ENCODE measurements at places on chromosomes 6 and 20. TPM values are rescaled to one million over a fixed set of nuclear protein-coding genes. Genes with fewer than 3 reads are reported as not detected.

GRCh38 chr20:46898423-46898822, 3.8 kb downstream of the EYA2 start:
- no peak overlapping the region for H3K27ac ChIP-seq
- no peaks in the 10 kb centered on the region for H3K36me3 ChIP-seq
- H3K27me3 ChIP-seq, result peaks cover 39% of the 10 kb centered on the region
- DNase-seq, result no peak
- H3K4me3 ChIP-seq, result no peak overlapping the region

DNA sequence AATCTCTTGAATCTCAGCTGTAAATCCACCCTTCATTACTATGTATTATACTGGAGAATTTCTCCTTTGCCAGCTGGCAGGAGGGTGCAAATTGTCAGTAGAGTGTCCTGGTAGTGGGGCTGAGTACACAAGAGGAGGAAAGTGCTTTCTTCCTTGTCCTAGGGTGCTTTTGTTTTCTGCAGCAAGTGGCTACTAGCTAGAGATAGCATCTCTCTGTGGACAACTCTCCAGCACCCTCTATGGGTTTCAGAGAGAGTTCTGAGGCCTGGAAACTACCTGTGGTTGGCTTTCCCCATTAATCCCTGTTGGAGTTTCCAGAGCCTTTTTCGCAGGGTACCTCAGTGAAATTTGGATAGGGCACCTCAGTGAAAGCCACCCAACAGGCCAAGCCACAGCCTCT, 422.5 kb upstream of the RGS17 start:
- H3K27me3 ChIP-seq, result no peaks in the 10 kb centered on the region
- H3K36me3 ChIP-seq, result no peaks in the 10 kb centered on the region
- DNase-seq, result no peak
- H3K4me3 ChIP-seq, result no peak overlapping the region
- no peak overlapping the region for H3K27ac ChIP-seq

DNA sequence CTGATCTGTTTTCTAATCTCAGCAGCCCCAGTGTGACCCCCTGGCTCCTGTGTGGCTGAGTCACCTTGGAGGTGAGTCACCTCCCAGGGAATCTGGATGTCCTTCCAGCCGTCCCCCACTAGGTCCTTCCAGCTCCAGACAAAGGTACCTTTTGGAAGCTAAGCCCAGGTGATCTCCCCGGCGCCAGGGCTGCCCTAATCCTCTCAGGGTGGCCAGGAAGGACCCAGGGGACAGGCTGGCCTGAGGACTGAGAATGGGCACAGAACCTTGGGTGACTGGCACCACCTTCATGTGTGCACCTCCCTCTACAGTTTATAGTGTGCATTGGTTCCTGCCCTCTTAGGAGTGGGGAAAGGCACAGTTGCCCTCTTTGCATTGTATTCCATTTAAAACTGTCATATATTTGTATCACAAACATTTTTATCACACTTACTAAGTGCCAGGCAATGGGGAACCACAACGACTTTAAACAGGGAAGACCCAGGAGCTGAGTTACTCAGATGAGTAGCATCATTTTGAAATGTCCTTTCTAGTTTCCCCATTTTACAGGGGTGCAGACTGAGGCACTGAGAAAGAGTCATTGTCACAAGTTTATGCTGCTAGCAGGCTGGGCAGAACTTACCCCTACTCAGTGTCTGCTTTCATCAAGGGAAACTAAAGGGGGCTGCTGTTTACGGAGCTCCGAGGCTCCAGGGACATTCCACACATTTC, 2.6 kb upstream of the BPIFB4 start:
- no peak overlapping the region for H3K27ac ChIP-seq
- H3K4me3 ChIP-seq, result no peak overlapping the region
- H3K36me3 ChIP-seq, result no peaks in the 10 kb centered on the region
- no peaks in the 10 kb centered on the region for H3K4me1 ChIP-seq
- DNase-seq, result no peak
- H3K27me3 ChIP-seq, result peaks cover 17% of the 10 kb centered on the region

GRCh38 chr20:51687108-51687507, 81.1 kb downstream of the ATP9A start:
- H3K27ac ChIP-seq, result no peak overlapping the region
- no peak for DNase-seq
- no peaks in the 10 kb centered on the region for H3K4me1 ChIP-seq
- peaks cover 23% of the 10 kb centered on the region for H3K36me3 ChIP-seq
- no peak overlapping the region for H3K4me3 ChIP-seq
- H3K27me3 ChIP-seq, result no peaks in the 10 kb centered on the region

- DNase-seq, result no peak
- H3K27me3 ChIP-seq, result no peaks in the 10 kb centered on the region
- H3K36me3 ChIP-seq, result no peaks in the 10 kb centered on the region
- H3K4me1 ChIP-seq, result no peaks in the 10 kb centered on the region
These were observed 998.9 kb upstream of the GJE1 start for GRCh38 chr6:141133836-141134235.

DNA sequence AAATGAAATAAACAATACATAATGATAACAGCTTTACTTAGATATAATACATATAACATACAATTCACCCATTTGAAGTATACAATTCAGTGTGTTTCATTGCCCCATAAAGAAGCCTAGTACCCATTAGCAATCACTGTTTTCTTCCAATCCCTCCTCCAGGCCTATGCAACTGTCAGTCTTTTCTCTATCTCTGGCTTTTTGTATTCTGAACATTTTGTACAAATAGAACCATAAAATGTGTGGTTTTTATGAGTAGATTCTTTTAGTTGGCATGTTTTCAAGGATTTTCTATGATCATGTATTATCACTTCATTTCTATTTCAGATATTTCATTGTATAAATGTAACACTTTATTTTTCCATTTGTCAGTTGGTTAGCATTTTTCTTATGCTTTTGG, 54.6 kb upstream of the MYO6 start:
- DNase-seq, result no peak
- no peak overlapping the region for H3K4me3 ChIP-seq
- no peak overlapping the region for H3K27ac ChIP-seq
- H3K36me3 ChIP-seq, result peaks cover 88% of the 10 kb centered on the region

DNA sequence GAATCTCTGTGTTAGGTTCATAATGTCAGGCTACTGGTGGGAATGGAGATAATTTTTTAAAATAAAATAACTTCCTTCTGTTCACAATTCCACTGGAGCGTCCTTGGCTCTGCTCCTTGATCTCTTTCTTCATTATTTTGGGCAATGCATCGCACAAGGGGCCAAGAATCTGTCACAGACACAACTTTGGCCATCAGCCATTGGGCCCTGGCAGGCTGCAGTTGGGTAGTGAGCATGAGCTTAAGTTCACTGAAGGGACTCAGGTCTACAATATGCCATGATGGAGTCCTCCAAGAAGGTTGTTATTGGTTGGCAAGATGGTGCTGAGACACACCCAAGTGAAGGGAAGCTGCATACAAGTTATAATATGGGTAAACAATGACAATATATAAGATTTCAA, 40.0 kb downstream of the CYP39A1 start:
- no peak overlapping the region for H3K4me3 ChIP-seq
- H3K27me3 ChIP-seq, result no peaks in the 10 kb centered on the region
- H3K4me1 ChIP-seq, result no peaks in the 10 kb centered on the region
- DNase-seq, result no peak
- H3K36me3 ChIP-seq, result peaks cover 2% of the 10 kb centered on the region
- no peak overlapping the region for H3K27ac ChIP-seq

DNA sequence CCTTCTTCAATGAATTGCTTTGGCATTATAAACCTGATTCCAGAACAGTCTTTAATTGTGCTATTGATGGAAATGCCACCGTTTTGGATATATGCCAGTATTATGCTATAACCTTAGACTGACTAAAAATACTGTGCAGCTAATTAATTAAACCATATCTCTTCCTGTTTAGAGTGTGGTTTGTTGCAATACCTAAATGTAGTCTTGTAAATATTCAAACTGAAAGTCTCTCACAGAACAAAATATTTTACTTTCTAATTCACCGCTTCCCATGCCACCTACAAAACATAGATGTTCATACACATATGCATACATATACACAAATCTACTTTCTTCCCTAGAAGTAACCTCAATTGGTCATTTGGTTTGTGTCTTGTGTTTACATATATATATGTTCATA, 126.6 kb downstream of the SIM1 start:
- no peak for DNase-seq
- H3K27me3 ChIP-seq, result no peaks in the 10 kb centered on the region

- DNase-seq, result no peak
- H3K4me3 ChIP-seq, result no peak overlapping the region
- H3K36me3 ChIP-seq, result no peaks in the 10 kb centered on the region
- no peaks in the 10 kb centered on the region for H3K27me3 ChIP-seq
- no peak overlapping the region for H3K27ac ChIP-seq
These were observed 1720.3 kb downstream of the HACE1 start for GRCh38 chr6:103139377-103139776.

DNA sequence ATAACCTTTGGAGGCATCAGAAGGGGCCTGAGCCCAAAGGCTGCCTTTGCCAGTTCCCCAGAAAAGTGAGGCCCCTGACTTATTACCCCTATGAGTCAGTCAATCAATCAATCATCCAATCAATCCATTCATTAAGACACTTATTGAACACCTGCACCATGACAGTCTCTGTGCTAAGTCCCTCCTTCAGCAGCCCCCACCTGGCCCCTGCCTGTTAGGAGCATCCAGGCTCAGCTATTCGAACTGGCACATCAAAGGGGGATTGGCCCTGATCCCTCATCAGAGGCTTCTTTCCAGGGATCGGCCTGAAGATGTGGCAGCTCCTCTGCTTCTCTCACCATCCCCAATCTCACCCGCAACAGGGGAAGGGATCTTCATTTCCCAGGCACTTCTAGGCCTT, 27.7 kb upstream of the VEGFA start:
- H3K27me3 ChIP-seq, result no peaks in the 10 kb centered on the region
- no peaks in the 10 kb centered on the region for H3K4me1 ChIP-seq
- no peak overlapping the region for H3K4me3 ChIP-seq
- no peak for DNase-seq

DNA sequence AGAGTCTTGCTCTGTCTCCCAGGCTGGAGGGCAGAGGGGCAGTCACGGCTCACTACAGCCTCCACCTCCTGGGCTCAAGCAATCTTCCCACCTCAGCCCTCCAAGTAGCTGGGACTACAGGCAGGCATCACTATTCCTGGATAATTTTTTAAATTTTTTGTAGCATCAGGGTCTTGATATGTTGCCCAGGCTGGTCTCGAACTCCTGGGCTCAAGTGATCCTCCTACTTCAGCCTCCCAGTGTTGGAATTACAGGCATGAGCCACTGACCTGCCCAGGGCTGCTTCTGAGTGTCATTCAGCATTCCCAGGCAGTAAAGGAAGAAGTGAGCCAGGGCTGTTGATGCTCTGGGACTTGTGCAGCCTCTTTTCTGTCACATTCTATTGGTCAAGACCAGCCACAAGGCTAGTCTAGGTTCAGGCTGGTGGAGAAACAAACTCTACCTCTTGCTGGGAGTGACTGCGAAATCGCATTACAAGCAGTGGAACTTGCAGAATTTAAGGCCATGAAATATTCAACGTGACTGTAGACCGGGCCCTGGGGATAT, 2.1 kb upstream of the ARFGEF2 start:
- DNase-seq, result no peak
- no peaks in the 10 kb centered on the region for H3K36me3 ChIP-seq
- H3K4me3 ChIP-seq, result no peak overlapping the region
- no peak overlapping the region for H3K27ac ChIP-seq
- no peaks in the 10 kb centered on the region for H3K27me3 ChIP-seq

GRCh38 chr6:165769401-165769800, 106.4 kb upstream of the PDE10A start:
- no peaks in the 10 kb centered on the region for H3K36me3 ChIP-seq
- H3K27me3 ChIP-seq, result no peaks in the 10 kb centered on the region
- H3K4me3 ChIP-seq, result no peak overlapping the region

GRCh38 chr6:52532457-52532856, 44.4 kb downstream of the TRAM2 start:
- H3K27me3 ChIP-seq, result no peaks in the 10 kb centered on the region
- no peak for DNase-seq
- no peak overlapping the region for H3K27ac ChIP-seq
- no peaks in the 10 kb centered on the region for H3K4me1 ChIP-seq
- H3K4me3 ChIP-seq, result no peak overlapping the region
- no peaks in the 10 kb centered on the region for H3K36me3 ChIP-seq

- H3K4me1 ChIP-seq, result no peaks in the 10 kb centered on the region
- H3K36me3 ChIP-seq, result no peaks in the 10 kb centered on the region
- no peak for DNase-seq
- no peak overlapping the region for H3K27ac ChIP-seq
These were observed 24.4 kb downstream of the RPP40 start for GRCh38 chr6:4979426-4979825.

GRCh38 chr6:132713352-132714134, at the start of gene VNN1:
VNN1 (minus strand) TSS chr6:132714055; CDS start chr6:132714035, 20 bp downstream.
- no peak within 1 kb of the TSS for H3K4me3 ChIP-seq
- peak within 1 kb of the TSS; percentile 44 for H3K27ac ChIP-seq
- no peaks in the 10 kb centered on the region for H3K36me3 ChIP-seq
- DNase-seq, result no peak
- no peaks in the 10 kb centered on the region for H3K4me1 ChIP-seq
- H3K27me3 ChIP-seq, result no peaks in the 10 kb centered on the region

GRCh38 chr20:50523552-50524167, 13.5 kb downstream of the PTPN1 start:
- peaks cover 72% of the 10 kb centered on the region for H3K4me1 ChIP-seq
- H3K4me3 ChIP-seq, result no peak overlapping the region
- no peaks in the 10 kb centered on the region for H3K27me3 ChIP-seq
- no peak for DNase-seq

- peak overlapping the region; percentile 42 for H3K4me3 ChIP-seq
- H3K4me1 ChIP-seq, result peaks cover 22% of the 10 kb centered on the region
- H3K27ac ChIP-seq, result peak overlapping the region; percentile 47
- DNase-seq, result peak; percentile 44
- H3K36me3 ChIP-seq, result no peaks in the 10 kb centered on the region
These were observed 21.3 kb downstream of the PRKN start for GRCh38 chr6:162706232-162706631.

DNA sequence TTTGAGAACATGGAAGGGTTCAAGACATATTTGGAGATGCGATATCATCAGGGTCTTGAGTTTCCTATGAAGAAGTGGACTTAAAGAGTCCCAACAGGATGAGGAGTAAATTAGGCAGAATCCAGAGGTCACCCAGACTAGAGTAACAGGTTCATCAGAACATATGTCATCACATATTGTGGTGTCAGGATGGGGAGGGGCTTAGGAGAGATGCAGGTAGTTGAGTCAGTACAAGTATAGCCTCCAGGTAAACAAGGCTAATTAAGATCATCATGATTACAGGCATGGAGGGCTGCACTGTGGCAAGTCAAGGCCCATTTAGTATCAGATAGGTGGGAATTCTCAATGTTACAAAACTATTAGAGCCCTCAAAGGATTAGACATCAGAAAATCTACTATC, 90.1 kb upstream of the PAK5 start:
- no peak overlapping the region for H3K27ac ChIP-seq
- DNase-seq, result no peak
- H3K36me3 ChIP-seq, result no peaks in the 10 kb centered on the region
- no peaks in the 10 kb centered on the region for H3K4me1 ChIP-seq
- H3K27me3 ChIP-seq, result no peaks in the 10 kb centered on the region
- no peak overlapping the region for H3K4me3 ChIP-seq

- H3K27me3 ChIP-seq, result no peaks in the 10 kb centered on the region
- no peak overlapping the region for H3K27ac ChIP-seq
- H3K4me3 ChIP-seq, result no peak overlapping the region
- H3K4me1 ChIP-seq, result no peaks in the 10 kb centered on the region
- no peak for DNase-seq
These were observed 88.8 kb downstream of the TAF4 start for GRCh38 chr20:61976644-61977418.

- H3K4me1 ChIP-seq, result peaks cover 33% of the 10 kb centered on the region
- H3K4me3 ChIP-seq, result no peak overlapping the region
- H3K27ac ChIP-seq, result no peak overlapping the region
- H3K27me3 ChIP-seq, result no peaks in the 10 kb centered on the region
These were observed 98.3 kb downstream of the AIG1 start for GRCh38 chr6:143159001-143159400.

The SUMO4 gene
- 0.32 TPM for total RNA-seq

The POFUT1 gene
- 14.0 TPM for total RNA-seq

The MROH8 gene
- 4.3 TPM for total RNA-seq

The ERGIC3 gene
- total RNA-seq, result 63.3 TPM

The TDP2 gene
- 16.3 TPM for total RNA-seq
